ENCODE measurements at places on chromosomes 2 and 18.

- DNase-seq = no peak
Measured at GRCh38 chr2:200779214-200779613, 32.5 kb upstream of the BZW1 start.

DNA sequence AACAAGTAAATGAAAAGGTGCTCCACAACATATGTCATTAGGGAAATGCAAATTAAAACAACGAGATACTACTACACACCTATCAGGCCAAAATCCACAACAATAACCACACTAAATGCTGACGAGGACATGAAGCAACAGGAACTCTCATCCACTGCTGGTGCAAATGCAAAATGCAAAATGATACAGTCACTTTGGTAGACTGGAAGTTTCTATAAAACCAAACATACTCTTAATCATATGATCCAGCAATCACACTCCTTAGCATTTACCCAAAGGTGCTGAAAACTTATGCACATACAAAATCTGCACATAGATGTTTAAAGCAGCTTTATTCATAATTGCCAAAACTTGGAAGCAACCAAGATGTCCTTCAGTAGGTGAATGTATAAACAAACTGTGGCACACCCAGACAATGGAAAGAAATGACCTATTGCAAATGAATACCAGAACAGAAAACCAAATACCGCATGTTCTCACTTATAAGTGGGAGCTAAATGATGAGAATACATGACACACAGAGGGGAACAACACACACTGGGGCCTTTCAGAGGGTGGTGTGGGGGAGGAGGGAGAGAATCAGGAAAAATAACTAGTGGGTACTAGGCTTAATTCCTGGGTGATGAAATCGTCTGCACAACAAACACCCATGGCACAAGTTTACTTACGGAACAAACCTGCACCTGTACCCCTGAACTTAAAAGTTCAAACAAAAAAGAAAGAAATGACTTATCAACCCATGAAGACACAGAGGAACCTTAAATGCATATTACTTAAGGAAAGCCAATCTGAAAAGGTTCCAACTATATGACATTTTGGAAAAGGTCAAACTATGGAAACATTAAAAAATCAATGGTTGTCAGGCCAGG, 80.4 kb downstream of the ASXL2 start:
- no peak for DNase-seq

GRCh38 chr2:134440336-134440909, 186.6 kb downstream of the MGAT5 start:
- DNase-seq = no peak

DNA sequence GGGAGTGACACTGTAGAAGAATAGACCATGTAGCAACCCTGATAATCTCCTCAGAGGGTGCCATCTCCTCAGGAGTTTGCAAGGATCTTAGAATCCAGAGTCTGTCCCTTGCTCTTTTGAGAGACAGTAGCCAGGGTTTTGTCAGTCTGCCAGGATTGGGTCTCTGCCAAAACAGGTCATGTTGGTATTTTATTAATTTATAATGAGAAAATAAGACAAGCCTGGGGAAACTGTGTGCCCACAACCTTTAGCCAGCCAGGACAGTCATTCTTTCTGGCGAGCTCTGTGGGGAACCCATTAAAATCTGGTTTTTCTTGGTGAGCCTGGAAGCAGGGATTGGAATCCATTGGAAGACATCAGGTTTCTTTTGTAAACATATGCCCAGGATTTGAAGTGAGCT, 78.6 kb downstream of the PTPRM start:
- DNase-seq = no peak

GRCh38 chr2:215434447-215435279, 1.2 kb downstream of the FN1 start:
- DNase-seq = no peak

GRCh38 chr2:233053928-233054784, 6.0 kb upstream of the INPP5D start:
- peak; percentile 76 for DNase-seq

DNA sequence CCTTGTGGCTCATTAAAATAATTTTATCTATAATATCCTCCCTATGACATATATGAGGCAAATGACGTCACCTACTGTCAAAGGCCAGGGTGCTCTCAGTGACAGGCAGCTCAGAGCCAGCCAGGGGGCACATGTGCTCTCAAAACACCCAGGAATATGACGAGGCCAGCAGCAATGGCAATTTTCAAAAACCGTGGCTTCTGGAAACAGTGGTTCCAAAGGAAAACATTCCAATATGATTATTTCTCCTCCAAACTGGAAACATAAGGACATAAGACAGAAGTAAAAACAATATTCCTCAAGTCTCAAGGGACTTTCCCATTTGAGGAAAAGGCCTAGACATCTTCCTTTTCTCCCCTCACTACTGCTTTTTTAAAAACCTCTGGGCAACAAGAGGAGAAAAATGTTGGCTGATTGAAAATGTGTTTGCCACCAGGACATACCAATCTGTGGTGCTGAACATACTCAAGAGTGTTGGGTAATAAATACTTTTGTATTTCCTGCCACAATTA, 40.8 kb downstream of the RNF152 start:
- DNase-seq = no peak

DNA sequence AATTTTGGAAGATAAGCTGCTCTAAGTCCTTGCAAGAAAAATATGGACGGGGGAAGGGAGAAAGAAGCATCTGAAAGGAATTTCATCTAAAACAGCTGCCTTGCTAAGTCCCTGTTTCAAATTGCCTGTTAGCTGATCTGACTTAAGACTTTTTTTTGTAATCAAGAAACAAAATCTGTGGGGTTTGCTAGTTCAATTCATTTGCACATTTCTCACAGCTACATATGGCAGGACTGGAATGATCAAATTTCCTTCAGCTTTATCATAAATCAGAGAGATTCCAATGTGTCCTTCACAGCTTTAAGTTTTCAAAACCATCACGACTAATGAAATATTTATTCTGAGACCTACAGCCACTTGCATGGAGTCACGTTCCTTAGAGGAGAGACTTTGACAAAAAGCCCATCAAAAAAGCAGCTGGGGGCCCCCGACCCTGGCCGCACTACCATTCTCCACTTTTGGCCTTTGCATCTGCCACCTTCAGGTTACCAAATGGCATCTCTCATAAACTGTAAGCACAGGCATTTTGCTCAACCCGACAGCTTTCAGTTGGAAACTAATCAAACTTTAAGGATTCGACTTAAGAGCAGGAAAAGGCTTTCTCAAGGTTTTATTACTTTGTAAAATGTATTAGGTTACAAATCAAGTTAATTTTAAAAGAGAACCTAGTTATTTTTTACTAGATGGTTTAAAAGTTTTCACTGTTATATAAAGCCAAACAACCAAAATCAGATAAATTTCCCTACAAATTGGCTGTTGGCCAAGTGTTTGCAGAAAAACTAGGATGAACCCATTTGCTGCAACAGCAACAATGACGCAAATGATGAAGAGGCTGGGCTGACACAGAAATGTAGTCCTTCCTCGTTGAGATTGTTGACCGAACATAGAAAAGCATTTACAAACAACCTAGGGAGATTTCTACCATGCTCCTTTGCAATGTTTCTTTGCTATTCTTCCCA, 100.4 kb upstream of the RND3 start:
- DNase-seq = no peak

- no peak for DNase-seq
Measured at GRCh38 chr2:14324308-14324707, 308.2 kb upstream of the LRATD1 start.

- DNase-seq = no peak
Measured at GRCh38 chr2:16073921-16074425, 133.6 kb downstream of the MYCN start.

DNA sequence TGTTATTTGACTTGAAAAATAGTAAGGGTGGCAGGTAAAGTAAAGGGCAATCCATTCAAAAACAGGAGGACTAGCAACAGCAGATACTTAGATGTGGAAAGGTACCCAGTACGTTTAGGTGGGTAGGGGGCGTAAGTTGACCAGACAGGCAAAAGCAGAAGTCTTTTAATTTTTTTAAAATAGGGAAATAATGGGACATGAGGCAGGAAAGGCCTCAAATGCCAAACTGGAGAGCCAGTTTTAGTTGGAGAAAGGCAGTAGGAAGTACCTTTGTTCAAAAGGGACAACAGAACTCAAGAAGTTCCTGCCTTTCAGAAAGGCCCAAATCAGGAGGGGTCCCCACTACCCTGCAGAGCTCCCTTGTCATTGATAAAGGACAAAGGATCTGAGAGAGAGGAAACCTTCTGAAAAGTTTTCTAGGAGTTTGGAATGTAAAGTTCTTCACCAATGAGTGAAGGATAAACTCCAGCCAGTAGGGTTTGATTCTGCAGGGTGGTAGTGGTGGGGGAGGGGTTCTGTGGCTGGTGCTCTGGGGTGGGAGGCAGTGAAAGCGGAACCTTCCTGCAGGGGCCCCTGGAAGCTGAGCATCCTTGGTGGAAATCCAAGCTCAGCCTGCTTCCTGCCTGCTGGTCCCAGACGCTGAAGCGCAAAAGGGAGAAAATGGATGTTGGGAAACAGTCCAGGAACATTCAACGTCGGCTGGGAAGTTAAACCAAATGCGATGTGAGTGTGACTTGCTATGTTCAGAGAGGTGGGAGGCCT, 40.1 kb downstream of the TMEM17 start:
- no peak for DNase-seq

- DNase-seq = no peak
Measured at GRCh38 chr2:157838442-157839161, 37.5 kb downstream of the ACVR1 start.

DNA sequence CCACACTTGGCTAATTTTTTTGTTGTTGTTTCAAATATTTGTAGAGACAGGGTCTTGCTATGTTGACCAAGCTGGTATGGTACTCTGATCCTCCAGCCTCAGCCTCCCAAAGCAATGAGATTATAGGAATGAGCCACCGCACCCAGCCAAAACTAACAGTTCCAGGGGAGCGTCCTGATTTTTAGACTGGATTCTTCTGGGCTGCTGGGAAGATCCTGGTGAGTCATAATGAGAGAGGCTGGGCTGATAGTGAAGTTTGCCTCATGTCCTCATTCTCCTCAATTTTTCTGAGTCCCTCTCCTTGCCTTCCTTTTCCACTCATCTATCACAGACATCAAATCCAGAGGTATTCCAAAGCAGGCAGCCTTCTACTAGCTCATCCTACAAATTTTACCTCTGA, 81.3 kb downstream of the VSNL1 start:
- no peak for DNase-seq

GRCh38 chr2:194323740-194324139, 1333.3 kb upstream of the SLC39A10 start:
- no peak for DNase-seq

DNA sequence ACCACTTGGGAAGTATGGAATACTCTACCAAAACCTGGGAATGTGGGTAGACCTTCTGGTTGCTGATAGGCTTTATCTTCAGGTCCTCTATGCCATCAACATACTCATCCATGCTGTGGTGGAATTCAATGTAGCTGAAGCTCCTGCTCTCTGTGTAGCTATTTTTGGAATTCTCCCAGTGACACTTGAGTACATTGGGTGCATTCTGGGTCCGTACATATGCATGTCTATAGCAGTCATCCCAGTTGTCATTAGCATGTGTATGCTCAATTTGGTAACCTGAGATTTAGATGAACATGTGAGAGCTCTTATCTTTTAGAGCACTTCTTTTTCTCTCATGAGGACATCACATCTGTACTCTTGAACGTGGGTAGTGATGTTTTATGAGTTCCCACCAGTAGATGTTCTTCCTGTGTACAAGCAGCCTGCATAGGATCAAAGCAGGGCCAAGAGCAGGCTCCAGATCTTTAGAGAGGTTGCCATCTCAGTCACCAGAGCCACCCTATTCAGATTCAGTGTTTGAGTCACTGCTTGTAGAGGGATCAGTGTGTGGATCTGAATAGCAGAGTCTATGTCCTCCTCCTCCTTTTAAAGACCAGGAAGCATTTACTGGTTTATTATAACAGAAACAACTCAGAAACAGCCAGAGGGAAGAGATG, 65.9 kb downstream of the MGAT5 start:
- DNase-seq = no peak

DNA sequence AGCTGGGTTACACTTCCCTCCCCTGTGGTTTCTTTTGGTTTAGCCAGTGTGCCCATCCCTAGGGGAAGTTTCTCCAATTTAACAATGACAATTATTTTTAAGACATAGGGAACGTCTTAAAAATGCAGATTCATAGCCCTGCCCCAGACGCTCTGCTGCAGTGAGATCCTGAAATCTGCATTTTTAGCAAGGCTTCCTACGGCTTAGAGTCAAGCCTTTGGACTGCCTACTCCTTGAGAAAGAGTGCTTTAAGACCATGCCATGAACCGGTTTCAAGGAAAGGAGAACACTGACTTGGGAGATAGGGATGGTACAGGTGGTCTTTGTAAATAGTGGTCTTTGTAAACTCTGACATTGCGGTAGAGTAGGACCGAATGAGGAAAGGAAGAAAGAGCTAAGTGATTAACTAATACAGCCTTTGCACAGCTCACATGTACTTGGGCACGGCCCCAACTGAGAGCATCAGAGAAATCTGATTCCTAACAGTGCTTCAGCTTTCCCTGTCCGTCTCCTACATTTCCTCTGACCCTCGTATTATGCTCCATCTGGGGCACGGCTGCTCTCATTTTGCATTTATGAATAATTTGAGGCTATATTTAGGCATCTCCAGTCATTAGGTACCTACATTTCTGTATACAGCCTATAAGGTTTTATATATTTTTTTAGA, 217.6 kb upstream of the TANK start:
- DNase-seq = no peak

- no peak for DNase-seq
Measured at GRCh38 chr2:127840893-127841292, 17.1 kb downstream of the POLR2D start.

GRCh38 chr2:162840598-162841246, 2.2 kb upstream of the KCNH7 start:
- no peak for DNase-seq

Data from GM18507 (cell line).